ENCODE measurements at places on chromosomes 13 and 19. TPM values are rescaled to one million over a fixed set of nuclear protein-coding genes. Genes with fewer than 3 reads are reported as not detected.

DNA sequence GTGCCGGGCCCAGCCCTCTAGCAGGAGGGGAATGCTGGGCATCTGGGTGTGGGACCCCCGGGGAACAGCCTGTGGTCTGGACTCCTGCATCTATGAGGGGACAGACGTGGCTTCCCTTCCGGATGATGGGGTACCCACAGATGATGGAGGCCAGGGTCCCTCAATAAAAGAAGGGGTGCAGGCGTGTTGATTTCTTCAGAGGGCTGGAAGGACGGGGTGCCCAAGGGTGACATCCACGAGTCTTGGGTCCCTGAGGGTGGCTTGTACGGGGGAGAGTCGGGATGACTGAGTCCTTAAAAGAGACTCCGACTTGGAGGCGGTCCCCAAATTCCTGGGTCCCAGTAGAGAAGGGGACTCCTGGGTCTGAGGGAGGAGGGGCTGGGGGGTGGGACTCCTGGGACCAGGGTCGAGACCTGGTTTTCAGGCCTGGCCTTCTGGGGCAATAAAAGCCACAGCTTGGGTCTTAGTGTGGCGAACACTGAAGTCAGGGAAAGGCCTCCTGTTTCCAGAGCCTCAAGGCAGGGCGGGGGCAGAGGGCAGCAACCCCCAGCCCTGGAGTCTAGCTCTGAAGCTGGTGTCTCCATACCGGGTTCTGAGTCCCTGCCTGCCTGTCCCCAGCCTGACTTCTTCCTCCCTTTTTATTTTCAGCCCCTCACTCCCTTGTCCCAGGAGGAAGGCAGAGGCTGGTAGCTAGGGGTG lies 459 bp upstream of the GRIN2D start:
- peaks cover 17% of the 10 kb centered on the region for H3K4me1 ChIP-seq
- no peak for DNase-seq
- peaks cover 18% of the 10 kb centered on the region for H3K27me3 ChIP-seq
- H3K4me3 ChIP-seq = peak overlapping the region; percentile 37
- H3K36me3 ChIP-seq = peaks cover 9% of the 10 kb centered on the region
- H3K27ac ChIP-seq = no peak overlapping the region

DNA sequence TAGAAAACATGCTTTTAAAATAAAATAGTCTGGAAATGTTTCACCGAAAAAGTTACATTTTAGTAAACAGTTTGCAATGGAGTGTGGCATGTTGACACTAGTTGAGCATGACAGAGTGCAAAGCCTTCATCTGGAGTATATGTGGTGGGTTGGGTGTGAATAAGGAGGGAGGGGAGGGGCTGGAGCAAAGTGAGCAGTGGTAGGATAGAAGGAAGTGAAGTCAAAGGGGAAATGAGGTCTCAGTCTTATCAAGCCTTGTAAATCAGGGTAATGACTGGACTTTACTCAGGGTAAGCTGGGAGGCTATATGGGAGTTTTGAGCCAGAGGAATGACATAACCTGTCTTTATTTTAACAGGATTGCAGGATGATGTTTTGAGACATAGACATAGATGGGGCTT lies 222.8 kb downstream of the PCDH20 start:
- H3K27me3 ChIP-seq = no peaks in the 10 kb centered on the region
- H3K27ac ChIP-seq = no peak overlapping the region
- H3K4me3 ChIP-seq = no peak overlapping the region
- no peaks in the 10 kb centered on the region for H3K4me1 ChIP-seq
- no peak for DNase-seq
- no peaks in the 10 kb centered on the region for H3K36me3 ChIP-seq

GRCh38 chr19:28614634-28615545 lies 598.1 kb downstream of the UQCRFS1 start:
- no peaks in the 10 kb centered on the region for H3K36me3 ChIP-seq
- no peaks in the 10 kb centered on the region for H3K4me1 ChIP-seq
- no peak overlapping the region for H3K27ac ChIP-seq
- H3K27me3 ChIP-seq = no peaks in the 10 kb centered on the region
- DNase-seq = no peak

GRCh38 chr13:108249150-108249549 lies 20.4 kb upstream of the TNFSF13B start:
- H3K27ac ChIP-seq = no peak overlapping the region
- no peaks in the 10 kb centered on the region for H3K27me3 ChIP-seq
- H3K4me1 ChIP-seq = no peaks in the 10 kb centered on the region

DNA sequence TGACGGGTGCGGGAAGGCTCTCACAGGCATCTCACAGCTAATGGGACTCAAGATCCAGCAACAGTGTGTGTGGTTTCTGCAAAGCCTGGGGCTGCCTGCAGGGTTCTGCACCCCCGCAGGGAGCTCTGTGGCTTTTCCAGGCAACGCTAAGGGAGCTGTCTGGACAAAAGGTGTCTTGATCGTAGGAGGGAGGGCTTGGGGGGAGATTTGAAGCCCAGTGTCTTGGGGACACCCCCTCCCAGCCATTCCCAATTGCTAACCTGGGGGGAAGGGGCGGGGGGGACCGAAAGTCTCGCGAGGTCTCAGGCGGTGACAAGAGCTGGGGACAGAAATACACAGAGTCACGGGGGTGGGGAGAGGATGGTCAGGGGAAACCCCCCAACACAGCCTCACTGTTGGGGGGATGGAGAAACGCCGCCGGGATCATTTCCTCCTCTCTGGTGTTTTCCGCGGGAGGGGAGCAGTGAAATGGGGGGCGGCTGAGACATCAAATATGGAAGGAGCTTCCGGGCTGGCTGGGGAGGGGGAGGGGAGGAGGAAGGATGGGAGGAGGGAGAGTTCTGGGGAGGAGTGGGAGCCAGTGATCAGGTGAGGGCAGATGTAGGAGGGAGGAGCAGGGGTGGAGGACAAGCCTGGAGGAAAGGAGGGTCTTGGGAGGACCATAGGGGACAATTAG lies 13.3 kb downstream of the KCNC3 start:
- H3K27me3 ChIP-seq = no peaks in the 10 kb centered on the region
- H3K36me3 ChIP-seq = no peaks in the 10 kb centered on the region
- H3K4me1 ChIP-seq = peaks cover 11% of the 10 kb centered on the region
- H3K4me3 ChIP-seq = peak overlapping the region; percentile 31

DNA sequence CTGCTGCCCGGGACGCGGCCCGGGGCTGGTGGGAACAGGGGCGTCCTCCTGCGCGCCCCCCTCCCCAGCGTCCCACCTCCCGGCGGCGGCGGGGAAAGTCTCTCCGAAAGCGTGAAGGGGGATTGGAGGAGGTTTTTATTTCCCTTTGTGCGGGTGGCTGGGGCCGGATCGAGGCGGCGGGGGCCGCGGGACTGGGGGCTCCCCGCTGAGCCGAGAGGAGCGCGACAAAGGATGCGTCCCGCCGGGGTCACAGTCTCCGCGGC lies 132 bp downstream of the SHD start:
- H3K36me3 ChIP-seq = no peaks in the 10 kb centered on the region
- H3K27me3 ChIP-seq = no peaks in the 10 kb centered on the region
- peak overlapping the region; percentile 90 for H3K4me3 ChIP-seq
- peaks cover 16% of the 10 kb centered on the region for H3K4me1 ChIP-seq
- no peak for DNase-seq
- H3K27ac ChIP-seq = peak overlapping the region; percentile 70

GRCh38 chr19:55632463-55632834 lies 8.1 kb upstream of the ZNF784 start:
- H3K36me3 ChIP-seq = no peaks in the 10 kb centered on the region
- peak; percentile 97 for DNase-seq
- no peaks in the 10 kb centered on the region for H3K27me3 ChIP-seq
- H3K27ac ChIP-seq = peak overlapping the region; percentile 64
- no peak overlapping the region for H3K4me3 ChIP-seq

DNA sequence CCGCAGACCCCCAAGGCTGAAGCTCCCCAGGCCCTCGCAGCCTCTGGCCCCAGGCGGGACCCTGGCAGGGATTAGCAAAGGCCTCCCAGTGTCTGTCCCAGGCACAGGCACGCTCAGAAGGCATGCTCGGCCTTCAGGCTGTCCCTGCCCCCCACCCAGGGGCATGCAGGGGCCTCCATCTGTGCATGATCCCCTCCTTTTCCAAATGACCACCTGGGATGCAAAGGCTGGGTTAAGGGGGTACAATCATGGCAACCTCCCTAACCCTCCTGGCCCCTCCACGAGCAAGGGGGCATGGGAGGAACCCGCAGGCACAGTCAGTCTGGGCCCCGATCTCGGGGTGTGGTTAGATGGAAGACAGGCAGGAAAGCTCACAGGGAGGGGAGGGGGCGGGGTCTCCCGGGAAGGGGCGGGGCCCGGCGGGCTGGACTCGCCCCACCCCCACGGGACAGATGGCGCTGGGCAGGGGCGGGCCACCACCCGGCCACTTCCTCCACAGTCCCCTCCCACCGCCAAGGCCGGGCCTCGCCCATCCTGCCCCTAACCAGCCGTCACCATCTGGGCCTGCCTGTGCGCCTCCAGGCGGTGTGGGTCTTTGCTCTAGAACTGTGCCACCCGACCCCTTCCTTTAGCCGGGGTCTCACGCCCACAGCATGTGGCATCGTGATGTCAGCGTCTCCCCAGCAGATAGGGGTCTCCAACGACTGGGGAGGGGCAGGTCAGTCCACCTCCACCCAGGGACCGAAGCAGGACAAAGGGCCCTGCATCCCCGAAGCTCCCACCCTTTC lies 7.0 kb upstream of the REXO1 start:
- no peaks in the 10 kb centered on the region for H3K36me3 ChIP-seq
- no peaks in the 10 kb centered on the region for H3K27me3 ChIP-seq
- DNase-seq = peak; percentile 91
- peak overlapping the region; percentile 86 for H3K27ac ChIP-seq
- H3K4me3 ChIP-seq = peak overlapping the region; percentile 10

GRCh38 chr19:19410553-19411550 lies 5.4 kb downstream of the GATAD2A start:
- no peak for DNase-seq
- H3K27me3 ChIP-seq = no peaks in the 10 kb centered on the region
- no peak overlapping the region for H3K4me3 ChIP-seq
- H3K36me3 ChIP-seq = no peaks in the 10 kb centered on the region
- peaks cover 34% of the 10 kb centered on the region for H3K4me1 ChIP-seq

GRCh38 chr19:44757735-44758505 lies 9.4 kb downstream of the BCL3 start:
- peak; percentile 77 for DNase-seq
- H3K36me3 ChIP-seq = no peaks in the 10 kb centered on the region
- peaks cover 3% of the 10 kb centered on the region for H3K27me3 ChIP-seq
- H3K4me1 ChIP-seq = peaks cover 15% of the 10 kb centered on the region

Gene NCAN
- 0.36 TPM for total RNA-seq

Gene MIA
- total RNA-seq = not detected

GRCh38 chr13:52600666-52601065 lies 41.6 kb upstream of the HNRNPA1L2 start:
- H3K27me3 ChIP-seq = peaks cover 39% of the 10 kb centered on the region
- no peaks in the 10 kb centered on the region for H3K4me1 ChIP-seq
- peak; percentile 30 for DNase-seq
- no peak overlapping the region for H3K27ac ChIP-seq

GRCh38 chr19:29315556-29316190 lies 102.7 kb upstream of the UQCRFS1 start:
- DNase-seq = no peak
- H3K4me1 ChIP-seq = no peaks in the 10 kb centered on the region
- H3K27ac ChIP-seq = no peak overlapping the region
- H3K4me3 ChIP-seq = no peak overlapping the region

Gene CGB5
- not detected for total RNA-seq

DNA sequence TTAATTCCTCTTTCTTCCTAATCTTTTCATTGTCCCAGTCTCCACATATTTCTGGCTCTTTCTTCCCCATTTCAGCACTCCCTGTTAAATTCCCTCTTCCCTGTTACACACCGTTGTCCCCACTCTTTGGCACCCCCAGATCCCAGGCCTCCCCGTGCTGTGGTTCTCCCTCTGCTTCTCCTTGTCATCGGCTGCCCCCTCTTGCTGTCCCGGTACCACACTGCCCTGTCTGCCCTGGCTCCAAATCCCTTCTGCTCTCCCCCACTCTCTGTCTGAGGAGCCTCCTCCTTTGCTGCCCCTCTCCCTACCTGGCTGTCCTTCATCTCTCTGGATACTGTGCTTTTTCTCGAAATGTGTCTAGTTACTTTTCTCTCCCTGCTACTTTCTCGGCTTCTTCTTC lies 983 bp downstream of the ZNF415 start:
- peak overlapping the region; percentile 80 for H3K4me3 ChIP-seq
- no peak overlapping the region for H3K27ac ChIP-seq
- peaks cover 3% of the 10 kb centered on the region for H3K4me1 ChIP-seq

Gene REEP6
- 52.7 TPM for total RNA-seq

Gene MYADM
- 150 TPM for total RNA-seq

- DNase-seq = peak; percentile 69
- no peak overlapping the region for H3K4me3 ChIP-seq
- H3K36me3 ChIP-seq = no peaks in the 10 kb centered on the region
- no peaks in the 10 kb centered on the region for H3K27me3 ChIP-seq
- peaks cover 7% of the 10 kb centered on the region for H3K4me1 ChIP-seq
These were observed 105.7 kb upstream of the RAP2A start for GRCh38 chr13:97328222-97328790.

Gene ZNF222
- total RNA-seq = 5.1 TPM

Gene SLITRK5
- total RNA-seq = 0.06 TPM

- no peak overlapping the region for H3K27ac ChIP-seq
- H3K4me1 ChIP-seq = no peaks in the 10 kb centered on the region
- no peak for DNase-seq
- H3K27me3 ChIP-seq = peaks cover 22% of the 10 kb centered on the region
These were observed 2.0 kb downstream of the LMTK3 start for GRCh38 chr19:48509467-48510194.

GRCh38 chr13:30341815-30342570 lies 34.6 kb upstream of the KATNAL1 start:
- H3K4me3 ChIP-seq = no peak overlapping the region
- H3K27me3 ChIP-seq = no peaks in the 10 kb centered on the region
- H3K27ac ChIP-seq = no peak overlapping the region
- DNase-seq = peak; percentile 28

GRCh38 chr13:42786715-42787114 lies 5.3 kb downstream of the FAM216B start:
- peak; percentile 5 for DNase-seq
- H3K27me3 ChIP-seq = no peaks in the 10 kb centered on the region
- H3K36me3 ChIP-seq = no peaks in the 10 kb centered on the region
- H3K4me3 ChIP-seq = no peak overlapping the region
- no peak overlapping the region for H3K27ac ChIP-seq

Gene ZNF208
- not detected for total RNA-seq

DNA sequence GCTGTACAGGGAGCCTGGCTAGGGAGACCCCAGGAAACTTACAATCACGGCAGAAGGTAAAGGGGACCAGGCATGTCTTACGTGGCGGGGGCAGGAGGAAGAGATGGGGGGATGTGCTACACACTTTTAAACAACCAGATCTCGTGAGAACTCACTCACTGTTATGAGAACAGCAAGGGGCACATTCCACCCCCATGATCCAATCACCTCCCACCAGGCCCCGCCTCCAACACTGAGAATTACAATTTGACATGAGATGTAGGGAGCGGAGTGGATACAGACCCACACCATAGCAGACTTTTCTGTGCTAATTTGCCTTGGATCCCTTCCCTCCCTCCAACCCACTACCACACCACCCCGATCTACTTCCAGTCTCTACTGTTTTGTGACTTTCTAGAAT lies 106.7 kb upstream of the PEG3 start:
- H3K36me3 ChIP-seq = no peaks in the 10 kb centered on the region
- no peak overlapping the region for H3K4me3 ChIP-seq
- no peak for DNase-seq
- H3K27me3 ChIP-seq = no peaks in the 10 kb centered on the region

- H3K27me3 ChIP-seq = no peaks in the 10 kb centered on the region
- no peak overlapping the region for H3K27ac ChIP-seq
- peaks cover 22% of the 10 kb centered on the region for H3K4me1 ChIP-seq
- no peaks in the 10 kb centered on the region for H3K36me3 ChIP-seq
These were observed 13.6 kb downstream of the LCP1 start for GRCh38 chr13:46168341-46168740.

Data from cardiac muscle cell (in vitro differentiated cells and primary cell).